ENCODE measurements at places on chromosomes 5 and 9.

- no peak for DNase-seq
Measured at GRCh38 chr5:144422018-144422727, 251.5 kb downstream of the KCTD16 start.

DNA sequence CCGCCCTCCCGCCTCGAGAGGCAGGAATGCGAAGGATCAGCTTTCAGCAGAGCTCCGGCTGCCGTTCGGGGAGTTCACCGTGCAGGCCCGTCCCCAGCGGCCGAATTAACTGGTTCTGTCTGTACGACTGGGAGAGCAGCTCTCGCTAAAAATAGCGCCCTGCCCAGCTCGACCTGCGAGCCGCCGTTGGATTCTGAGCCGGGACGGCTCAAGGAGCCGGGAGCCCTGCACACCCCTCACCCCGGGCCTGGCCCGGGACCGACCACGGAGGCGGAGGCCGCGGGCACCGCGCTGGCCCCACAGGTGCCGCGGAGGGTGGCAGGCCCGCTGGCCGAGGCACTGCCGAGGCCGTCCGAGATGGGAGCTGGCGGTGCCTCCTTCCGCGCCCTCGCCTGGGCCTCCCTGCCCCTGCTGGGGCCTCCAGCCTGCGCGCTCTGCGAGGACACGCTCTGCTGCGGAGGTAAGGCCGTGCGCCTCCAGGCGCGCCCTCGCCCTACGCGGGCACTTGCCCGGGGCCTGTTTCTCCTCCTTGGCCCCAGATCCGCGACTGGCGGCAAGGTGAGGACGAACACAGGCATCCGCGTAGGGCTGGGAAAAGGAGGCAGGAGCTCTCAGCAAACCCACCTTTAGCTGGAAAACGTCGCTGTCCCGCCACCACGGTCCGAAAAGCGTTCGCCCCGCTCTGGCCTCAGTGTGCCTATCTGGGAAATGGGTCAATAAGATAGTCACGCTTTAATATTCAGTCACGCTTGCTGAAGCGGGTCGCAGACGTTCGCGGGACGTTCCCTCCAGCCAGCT lies 53.1 kb upstream of the DAB2IP start:
- DNase-seq = no peak

DNA sequence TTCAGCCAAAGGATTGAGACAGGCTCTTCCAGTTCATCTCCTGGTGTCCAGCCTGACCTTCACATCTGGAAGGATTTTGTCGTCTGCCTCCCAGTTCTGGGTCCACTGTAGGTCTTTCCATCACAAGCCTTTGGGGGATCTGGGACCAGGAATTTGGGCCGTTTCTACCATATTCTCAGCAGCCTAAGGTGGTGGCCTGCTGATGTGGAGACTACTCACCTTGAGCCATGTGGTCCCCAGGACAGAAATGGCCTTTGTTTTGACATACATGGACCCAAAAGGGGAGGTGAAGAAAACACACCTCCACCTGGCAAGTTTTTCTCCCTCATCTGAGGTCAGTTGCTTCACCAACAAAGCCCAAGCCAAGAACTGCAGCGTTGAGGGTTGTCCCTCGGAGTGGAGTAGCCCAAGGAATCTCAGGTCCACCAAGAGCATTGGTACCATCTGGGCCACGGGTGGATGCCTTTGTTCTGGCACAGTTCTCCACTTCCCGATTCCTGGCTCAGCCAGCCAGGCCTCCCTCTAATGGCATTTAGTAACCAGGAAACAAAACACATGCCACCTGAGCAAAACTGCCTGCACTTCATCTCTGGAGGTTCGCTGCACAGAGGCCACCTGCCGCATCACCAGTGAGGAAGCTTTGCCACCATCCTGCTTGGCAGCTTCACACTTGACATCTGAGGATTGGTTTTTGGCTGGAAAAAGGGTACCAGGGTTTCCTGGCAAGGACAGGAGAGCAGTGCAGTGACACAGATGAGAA lies 24.7 kb downstream of the AMBP start:
- peak; percentile 6 for DNase-seq

DNA sequence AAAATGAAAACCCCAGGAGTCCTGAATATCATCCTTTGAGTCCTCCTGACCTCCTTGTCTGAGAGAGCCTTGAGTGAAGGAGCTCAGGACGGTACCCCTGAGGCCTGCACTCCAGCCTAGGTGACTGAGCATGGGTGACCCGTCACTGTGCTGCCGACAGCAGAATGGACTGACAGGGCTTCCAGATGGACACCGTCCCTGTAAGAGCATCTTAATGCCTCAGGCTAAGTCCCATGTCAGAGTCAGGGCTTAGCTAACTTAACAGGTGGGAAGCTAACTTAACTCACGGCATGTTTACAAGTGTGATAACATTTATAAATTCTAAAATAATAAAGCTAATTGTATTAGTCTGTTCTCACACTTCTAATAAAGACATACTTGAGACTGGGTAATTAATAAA lies 68.3 kb downstream of the IL6ST start:
- DNase-seq = no peak

- DNase-seq = no peak
Measured at GRCh38 chr9:130830231-130830760, 4.8 kb upstream of the ABL1 start.

DNA sequence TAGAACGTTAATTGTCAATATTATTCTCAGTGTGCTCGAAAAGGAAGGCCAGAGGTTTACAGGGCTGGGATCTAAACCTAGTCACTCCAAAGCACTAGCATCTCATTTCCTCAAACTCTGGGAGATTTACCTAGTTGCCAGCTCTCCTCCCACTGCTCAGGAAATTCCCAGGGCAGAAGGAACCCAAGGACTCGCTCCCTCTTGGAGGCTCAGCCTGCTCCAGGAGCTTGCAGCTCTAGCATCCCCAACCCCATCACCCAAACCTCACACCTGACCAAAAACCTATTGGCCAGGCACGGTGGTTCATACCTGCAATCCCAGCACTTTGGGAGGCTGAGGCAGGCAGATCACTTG lies 26.0 kb downstream of the SERINC5 start:
- no peak for DNase-seq

DNA sequence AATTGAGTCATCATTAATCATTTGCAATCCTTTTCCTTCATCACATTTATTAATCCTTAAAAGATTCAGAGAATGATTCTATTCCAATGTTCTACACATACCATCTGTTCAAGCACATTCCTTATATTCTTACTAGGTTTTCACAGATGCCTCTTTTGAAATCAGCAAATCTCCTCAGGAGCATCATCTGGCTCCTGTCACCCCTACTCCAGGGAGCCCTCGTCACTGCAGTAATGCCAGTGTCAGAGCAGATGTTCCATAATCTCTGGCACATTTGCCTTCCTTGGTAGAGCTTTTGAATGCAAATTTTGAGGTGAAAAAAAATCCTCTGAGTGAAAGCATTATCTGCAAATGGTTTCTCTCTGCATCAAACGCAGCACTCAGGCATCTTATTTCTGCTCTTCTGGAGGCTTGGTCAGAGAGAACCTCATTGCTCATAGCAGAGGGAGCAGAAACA lies 7.6 kb upstream of the KCNV2 start:
- DNase-seq = no peak

- DNase-seq = no peak
Measured at GRCh38 chr9:109108318-109108717, 11.4 kb downstream of the TMEM245 start.

- DNase-seq = no peak
Measured at GRCh38 chr9:109937861-109938453, 158.0 kb downstream of the PALM2AKAP2 start.

DNA sequence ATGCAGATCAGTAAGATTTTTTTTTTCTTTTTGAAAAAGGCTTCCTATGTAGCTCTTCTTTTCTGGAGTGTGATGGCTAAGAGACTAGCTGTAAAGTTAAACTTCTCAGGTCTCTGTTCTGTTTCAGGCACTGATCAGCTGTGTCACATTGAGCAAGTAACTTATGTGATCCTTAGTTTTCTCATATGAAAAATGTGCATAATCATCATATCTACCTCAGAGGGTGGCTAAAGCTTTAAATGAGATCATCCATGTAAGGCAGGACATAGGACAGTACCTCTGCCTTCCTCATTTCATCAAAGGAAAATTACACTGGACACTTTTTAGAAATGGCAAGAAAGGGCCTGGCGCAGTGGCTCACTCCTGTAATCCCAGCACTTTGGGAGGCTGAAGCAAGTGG lies 235.9 kb upstream of the TYRP1 start:
- DNase-seq = no peak

Measured in stimulated activated CD8-positive, alpha-beta memory T cell treated with anti-CD3 and anti-CD28 coated beads, Interleukin-4, amount 100 ng/mL, for 48 hours (primary cell).